ENCODE measurements at places on chromosomes 13 and 19.

DNA sequence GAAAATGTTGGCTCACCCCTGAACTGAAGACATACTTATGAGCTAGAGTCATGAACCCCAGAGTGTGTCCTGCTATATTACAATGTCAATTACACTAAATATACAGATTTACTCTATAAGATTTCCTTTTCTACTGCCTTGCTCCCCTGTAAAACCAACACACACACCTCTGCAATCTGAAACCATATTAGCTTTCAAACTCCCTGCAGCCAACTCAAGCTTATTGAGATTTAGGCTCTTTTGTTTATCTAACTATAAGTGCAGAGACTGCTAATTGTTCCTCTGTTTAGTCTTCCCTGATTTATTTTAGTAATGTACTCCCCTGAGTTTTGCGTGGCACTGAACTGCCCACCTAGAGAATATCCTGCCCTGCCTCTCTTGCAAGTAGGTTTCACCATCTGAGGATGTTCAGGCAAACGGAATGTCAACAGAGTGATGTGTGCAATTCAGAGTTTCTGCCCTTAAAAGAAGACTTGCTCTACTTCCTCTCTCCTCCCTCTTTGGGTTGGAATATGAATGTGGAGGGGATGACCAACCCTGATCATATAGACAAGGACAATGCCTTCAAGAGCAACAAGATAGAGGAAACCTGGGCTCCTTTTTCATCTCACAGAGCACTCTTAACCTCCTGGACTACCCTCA, 22.3 kb downstream of the FAM216B start:
- DNase-seq, result no peak

- DNase-seq, result no peak
Measured at GRCh38 chr13:80928241-80928640, 587.3 kb upstream of the SPRY2 start.

GRCh38 chr19:29683009-29683408, 17.7 kb downstream of the PLEKHF1 start:
- no peak for DNase-seq

DNA sequence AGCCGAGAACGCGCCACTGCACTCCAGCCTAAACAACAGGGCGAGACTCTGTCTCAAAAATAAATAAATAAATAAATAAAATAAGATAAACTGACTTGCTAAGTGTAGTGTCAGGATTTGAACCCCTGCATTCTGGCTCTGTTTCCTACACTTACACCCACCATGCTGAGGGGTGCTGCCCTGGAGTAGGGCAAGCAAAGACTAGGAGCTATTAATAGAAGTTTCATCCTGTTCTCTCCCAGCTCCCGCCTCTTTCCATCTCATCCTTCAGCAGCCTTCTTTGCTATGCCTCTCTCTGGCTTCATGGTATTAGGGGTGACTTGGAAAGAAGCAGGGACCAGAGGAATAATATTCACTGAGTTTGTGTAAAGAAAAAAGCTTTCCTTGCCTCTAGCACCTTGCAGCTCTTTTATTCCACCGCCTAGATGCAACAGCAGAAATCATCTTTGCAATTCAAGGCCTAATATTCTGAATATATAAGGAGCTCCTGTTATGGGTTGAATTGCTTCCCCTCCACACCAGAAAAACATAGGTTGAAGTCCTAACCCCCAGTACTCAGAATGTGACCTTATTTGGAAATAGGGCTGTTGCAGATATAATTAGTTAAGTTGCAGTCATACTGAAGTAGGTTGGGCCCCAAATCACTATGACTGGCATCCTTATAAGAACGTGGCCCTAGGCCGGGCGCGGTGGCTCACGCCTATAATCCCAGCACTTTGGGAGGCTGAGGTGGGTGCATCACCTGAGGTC, 8.7 kb upstream of the PLAUR start:
- no peak for DNase-seq

GRCh38 chr13:91078093-91078679, 269.3 kb upstream of the MIR17HG start:
- DNase-seq, result no peak

DNA sequence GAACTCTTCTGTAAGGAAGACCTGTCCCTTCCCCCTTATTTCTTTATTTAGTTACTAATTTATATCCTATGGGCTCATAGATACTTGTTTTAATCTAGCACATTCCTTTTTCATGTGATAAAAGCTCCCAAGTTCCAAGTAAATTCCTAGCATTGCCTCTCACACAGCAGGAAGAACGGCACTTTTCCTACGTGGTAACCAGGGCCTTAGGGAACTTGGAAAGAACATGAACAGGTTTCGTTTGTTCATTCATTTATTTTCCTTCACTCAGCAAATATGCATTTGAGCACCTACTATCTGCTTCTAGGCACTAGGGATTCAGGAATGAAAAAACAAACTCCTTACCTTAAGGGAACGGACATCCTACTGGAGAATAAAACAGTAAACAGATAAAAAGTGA, 125.1 kb downstream of the SIPA1L3 start:
- no peak for DNase-seq

DNA sequence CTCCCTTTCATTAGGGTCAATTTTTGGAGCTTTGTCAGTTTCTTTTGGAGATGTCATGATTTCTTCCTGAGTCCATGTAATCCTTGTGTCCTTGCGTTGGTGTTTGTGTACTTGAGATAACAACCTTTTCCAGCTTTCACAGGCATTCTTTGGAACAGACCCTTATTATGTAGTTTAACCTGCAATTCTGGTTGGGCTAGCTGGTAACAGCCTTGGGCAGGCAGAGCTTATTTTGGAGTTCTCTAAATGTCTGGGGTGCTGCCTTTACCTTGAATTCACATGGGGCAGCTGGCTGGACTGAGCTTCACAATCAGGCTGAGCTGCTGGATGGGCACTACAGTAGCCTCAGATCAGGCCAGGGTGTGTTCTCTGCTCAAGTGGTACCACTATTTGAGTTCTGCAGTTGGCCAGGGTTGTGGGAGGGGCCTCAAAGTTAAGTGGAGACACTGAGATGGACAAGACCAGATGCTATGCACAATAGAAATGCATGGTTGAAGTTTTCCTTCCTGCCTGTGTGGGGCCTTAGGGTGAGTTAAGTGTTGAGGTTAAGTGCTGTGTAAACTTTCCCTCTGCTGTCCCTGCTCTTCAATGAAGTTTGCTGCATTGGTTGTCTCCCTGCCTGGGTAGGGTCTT, 277.3 kb downstream of the ATP8A2 start:
- DNase-seq, result no peak

DNA sequence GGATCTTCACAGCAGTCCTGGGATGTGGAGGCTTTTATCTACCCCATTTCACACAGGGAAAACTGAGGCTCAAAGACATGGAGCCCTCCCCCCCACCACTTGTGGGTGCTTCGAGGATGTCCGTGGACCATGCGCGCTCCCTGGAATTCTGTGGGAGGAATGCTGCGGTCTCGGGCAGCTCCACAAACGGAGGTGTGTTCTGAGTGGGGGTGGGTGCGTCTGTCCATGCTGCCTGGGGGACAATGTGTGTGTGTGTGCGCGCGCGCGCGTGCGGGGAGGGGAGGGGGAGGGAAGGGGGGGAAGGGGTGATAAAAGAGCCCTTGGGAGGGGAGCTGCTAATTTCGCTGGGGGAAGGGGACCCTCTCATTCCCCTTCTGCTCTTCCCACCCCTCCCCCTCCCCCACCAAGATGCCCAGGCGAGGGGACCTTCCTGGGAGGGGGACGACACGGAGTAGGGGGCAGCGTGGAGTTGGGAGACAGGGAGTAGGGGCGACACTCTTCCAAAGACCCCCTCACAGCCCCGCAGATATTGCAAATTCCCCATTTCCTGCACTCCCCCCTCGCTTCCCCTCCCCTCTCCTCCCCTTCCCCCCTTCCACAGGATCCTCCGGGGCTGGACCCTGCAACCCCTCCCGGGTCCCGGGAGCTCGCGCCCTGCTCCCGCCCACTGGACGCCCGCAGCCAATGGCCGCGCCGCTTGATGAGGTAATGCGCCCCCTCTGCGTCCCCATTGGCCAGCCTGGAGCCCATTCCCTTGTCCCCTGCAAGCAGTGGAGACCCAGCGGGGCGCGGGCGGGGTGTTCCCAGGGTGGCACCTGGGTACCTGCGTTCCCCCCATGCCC, 18.9 kb upstream of the ZNRF4 start:
- DNase-seq, result no peak

GRCh38 chr13:44848920-44849676, 140.2 kb downstream of the NUFIP1 start:
- no peak for DNase-seq

- no peak for DNase-seq
Measured at GRCh38 chr13:100349594-100349993, 239.0 kb downstream of the GGACT start.

DNA sequence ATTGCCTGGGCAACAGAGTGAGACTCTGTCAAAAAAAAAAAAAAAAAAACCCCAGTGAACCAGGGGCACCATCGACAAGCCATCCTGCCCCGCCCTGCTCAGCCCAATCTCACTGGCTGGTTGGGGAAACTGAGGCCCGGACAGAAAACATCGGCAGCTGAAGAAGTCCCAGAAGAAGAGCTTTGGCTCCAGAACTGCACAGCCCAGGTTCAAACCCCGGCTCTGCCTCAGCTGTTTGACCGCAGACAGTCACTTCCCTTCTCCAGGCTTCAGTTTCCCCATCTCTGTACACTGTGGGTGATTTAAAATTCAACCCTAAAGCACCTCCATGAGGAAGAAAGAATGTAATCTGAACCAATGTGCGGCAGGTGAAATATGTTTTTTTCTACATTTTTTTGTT, 9.4 kb upstream of the SEMA6B start:
- DNase-seq, result no peak

DNA sequence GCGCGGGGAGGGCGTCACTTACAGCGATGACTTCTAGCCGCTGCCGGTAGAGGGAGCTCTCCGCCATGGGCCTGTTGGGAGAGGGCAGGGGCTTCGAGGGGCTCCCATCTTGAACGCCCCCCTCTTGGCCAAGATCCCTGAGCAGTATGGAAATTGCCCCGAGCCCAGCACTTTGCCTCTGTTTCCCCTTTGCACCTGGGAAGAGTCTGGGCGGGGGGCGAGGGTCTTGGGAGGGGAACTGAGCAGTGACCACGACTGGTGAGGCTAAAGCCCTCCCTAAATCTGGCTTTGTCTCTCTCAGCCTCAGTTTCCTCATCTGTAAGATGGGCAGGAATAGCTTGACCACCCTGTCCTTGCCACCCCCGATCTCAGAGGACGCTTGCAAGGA, 2.8 kb downstream of the PALM3 start:
- DNase-seq, result peak; percentile 59

- DNase-seq, result no peak
Measured at GRCh38 chr19:38162632-38163031, 61.4 kb downstream of the DPF1 start.

DNA sequence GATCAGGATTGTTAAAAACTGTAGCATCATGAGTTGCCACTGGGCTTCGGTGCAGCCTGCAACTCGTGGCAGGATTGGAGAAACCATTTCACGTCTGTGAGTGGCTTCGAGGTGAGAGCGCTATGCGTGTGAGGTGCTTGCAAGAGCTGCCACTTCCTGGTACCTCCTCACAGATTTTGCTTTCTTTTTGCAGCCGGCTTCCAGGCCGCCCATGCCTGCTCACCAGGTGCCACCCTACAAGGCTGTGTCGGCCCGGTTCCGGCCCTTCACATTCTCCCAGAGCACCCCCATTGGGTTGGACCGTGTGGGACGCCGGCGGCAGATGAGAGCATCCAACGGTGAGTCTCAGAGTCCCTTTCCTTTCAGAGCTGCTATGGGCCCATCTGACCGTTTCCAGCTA, 57.9 kb upstream of the C1QTNF9 start:
- DNase-seq, result peak; percentile 82

- no peak for DNase-seq
Measured at GRCh38 chr19:38990949-38991697, 15.6 kb upstream of the FBXO17 start.

GRCh38 chr19:23318143-23318542, 67.9 kb upstream of the ZNF724 start:
- DNase-seq, result no peak

DNA sequence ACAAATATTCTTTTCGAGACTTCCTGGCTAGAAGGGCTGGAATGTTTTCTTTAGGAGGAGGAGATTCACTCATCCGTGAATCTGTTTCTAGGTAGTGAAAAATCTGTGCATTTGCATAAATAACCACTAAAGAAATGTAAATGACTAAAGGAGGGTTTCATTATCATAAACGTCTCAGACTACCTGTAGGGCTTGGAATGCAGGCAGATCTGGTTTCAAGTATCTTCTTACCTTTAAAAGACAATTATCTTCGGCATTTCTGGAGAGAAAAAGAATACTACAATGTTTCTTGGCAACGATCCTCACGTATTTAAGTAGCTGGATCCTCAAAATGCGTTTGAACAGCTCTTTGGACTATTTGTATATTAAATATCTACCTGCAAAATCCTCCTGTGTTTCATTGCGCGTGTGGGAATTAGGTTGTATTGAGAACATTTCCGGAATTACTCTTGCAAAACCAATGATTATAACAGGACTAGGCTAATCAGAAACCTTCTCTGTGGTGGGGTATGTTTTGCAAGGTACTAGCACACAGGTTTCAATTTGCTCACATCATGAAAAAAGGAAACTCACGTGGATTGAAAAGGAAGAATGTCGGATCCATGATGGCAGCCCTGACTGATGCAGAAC, 291.1 kb upstream of the ARGLU1 start:
- DNase-seq, result no peak

DNA sequence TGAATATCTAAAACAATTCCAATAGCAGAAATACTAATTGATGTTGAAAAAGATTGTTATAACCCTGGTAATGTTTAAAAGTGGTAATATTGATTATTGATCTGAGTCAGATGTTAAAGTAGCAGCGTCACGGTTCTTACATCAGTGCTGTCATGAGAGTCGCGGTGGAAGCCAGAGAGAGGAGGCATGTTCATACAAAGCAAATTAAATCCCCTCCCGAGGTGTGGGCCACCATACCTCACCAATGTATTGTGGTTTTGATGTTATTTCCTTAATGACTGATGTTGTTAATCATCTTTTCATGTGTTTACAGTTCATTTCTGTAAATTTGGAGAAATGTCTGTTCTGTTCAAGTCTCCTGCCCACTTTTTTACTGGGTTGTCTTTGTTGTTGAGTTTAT, 11.2 kb downstream of the ZNF317 start:
- no peak for DNase-seq

- no peak for DNase-seq
Measured at GRCh38 chr13:43078399-43078798, 55.0 kb downstream of the DNAJC15 start.

- no peak for DNase-seq
Measured at GRCh38 chr19:47506459-47506858, 8.4 kb downstream of the NAPA start.

All from activated CD4-positive, alpha-beta T cell treated with anti-CD3 and anti-CD28 coated beads, Interleukin-2, amount 50 U/mL, for 1 hour (primary cell).